ENCODE measurements at places on chromosomes 13 and 19. TPM values are rescaled to one million over a fixed set of nuclear protein-coding genes. Genes with fewer than 3 reads are reported as not detected.
A peak's percentile ranks its signal among the peaks of the same experiment; 100 is the strongest.

GRCh38 chr19:28596561-28597071 is 616.3 kb downstream of the UQCRFS1 start:
- no peak for DNase-seq

DNA sequence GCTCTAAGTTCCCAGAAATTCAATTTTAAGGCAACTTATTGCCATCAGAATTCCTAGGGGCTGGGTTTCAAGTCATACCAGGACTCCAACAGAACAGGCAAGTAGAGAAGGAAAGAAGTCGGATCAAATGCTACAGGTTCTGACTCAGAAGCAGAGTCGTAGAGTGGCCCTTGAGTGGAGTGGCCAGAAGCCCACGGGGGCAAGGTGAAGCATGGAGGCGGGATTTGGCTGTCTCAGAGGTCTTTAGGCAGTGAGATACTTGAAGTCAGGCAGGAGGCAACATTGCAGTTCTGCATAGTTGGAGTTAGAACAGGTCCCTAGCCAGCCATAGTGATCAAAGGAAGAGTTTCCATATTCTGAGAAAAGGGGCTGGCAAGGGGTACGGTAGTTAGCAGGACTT is 111.6 kb downstream of the NHLRC3 start:
- no peak for DNase-seq

- DNase-seq = no peak
Observed at GRCh38 chr19:53826876-53827275, 2.8 kb upstream of the NLRP12 start.

SLC10A2 gene
- not detected for total RNA-seq

YJEFN3 gene
- total RNA-seq = 10.6 TPM

- no peak for DNase-seq
Observed at GRCh38 chr13:79775830-79776229, 294.9 kb downstream of the NDFIP2 start.

DNA sequence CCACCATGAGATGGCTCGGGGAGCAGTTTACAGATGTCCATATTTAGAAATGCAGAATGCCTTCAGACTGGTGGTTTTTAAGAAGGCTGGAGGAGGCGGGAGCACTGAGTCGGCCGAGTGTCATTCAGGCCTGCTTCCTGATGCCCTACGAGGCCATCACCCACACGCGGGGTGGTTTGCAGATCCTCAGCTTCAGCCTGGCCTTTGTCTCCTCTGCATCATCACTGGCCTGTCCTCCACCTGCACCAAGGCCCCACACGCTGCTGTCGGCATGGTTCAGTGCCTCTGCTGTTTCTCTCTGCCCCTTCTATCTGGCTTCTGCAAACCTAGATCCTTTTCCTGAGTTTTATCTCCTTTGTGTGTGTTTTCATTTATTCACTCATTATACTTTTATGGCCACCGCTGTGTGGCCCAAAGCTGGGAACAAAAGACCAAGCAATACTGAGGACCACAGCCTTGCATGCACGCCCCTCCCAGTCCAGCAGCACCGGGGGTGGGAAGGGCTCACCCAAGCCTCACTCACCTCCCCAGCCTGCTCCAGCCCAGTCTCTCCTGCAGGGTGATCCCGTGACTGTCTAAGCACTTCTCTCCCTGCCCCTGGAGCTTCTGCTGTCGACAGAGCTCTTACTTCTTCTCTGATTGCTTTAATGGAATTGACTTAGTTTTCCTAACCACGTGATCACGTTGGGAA is 240.8 kb downstream of the TEX29 start:
- no peak for DNase-seq

GRCh38 chr13:22175815-22176214 is 504.9 kb downstream of the FGF9 start:
- DNase-seq = no peak

DNA sequence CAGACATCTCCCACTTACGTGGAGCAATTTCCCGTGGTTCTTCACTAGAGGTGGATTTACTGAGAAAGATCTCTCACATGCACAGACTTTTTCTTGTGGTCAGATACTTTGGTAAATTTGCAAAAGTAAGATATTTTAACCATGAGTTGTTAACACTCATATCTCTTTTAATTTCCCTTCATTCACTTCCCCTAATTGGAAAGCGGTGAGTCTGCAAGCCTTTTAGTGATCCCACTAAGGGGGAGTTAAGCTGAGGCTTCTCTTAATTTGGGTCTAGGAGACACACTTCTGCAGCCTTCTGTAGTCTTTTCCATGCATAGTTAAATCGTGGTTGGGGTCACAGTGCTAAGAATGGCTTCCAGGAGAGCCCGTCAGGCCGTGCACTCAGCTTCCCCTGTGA is 30.7 kb upstream of the SERPINE3 start:
- no peak for DNase-seq

IL4I1 gene
- 1.2 TPM for total RNA-seq

KLK13 gene
- total RNA-seq = not detected

SOHLH2 gene
- not detected for total RNA-seq

GRCh38 chr19:46635920-46636761 is at the start of gene GNG8:
GNG8 (minus strand) TSS chr19:46636202; CDS start chr19:46634682, 1,520 bp downstream.
- DNase-seq = no peak

- no peak for DNase-seq
Observed at GRCh38 chr13:28346154-28346553, 148.8 kb downstream of the FLT1 start.

DNA sequence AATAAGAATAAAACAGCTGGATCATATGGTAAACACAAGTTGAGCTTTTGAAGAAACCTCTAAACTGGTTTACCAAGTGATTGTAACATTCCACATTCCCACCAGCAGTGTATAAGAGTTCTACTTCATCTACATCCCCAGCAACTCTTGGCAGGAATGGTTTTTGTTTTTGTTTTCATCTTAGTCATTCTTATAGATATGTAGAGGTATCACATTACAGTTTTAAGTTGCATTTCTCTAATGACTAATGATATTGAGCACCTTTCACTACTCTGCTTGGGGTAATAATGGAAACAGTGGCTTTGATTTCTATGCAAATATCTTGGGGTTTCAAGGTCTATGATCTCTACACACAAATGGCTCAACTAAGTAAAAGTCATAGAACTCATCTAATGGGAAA is 614.5 kb downstream of the TBC1D4 start:
- DNase-seq = no peak

GRCh38 chr19:6464070-6464873 is at the start of gene CRB3:
CRB3 (plus strand) TSS chr19:6464271; CDS start chr19:6464702, 431 bp downstream.
- no peak for DNase-seq

DNA sequence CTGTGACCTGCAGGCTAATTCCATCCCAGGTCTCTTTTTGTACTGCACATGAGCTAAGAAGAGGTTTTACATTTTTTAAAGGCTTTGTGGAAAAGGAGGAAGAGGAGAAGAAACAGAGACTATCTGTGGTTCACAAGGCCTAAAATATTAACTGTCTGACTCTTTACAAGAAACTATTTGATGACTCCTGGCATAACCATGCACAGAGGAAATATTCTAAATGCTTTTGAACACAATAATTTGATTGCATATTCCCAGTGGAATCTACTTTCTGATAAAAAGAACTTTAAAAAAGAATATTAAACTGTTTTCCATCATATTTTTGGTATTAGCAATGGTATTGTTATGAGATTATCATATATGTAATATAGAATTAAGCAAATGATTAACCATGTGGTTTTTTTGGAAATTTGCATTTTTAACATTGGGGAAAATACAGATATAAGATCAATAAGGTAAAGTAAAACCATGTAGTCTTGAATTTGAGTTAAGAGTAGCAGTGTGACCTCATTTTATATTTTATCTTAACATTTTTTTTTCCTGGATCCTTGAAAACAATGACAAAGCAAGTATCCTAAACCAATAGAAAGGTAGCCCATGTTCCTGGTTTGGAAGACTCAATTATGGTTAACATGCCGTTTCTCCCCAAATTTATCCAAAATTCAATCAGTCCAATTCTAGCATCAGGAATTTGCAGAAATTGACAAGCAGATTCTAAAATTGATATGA is 251.0 kb downstream of the UQCRFS1 start:
- DNase-seq = no peak

AKAP8L gene
- 83.8 TPM for total RNA-seq

DNA sequence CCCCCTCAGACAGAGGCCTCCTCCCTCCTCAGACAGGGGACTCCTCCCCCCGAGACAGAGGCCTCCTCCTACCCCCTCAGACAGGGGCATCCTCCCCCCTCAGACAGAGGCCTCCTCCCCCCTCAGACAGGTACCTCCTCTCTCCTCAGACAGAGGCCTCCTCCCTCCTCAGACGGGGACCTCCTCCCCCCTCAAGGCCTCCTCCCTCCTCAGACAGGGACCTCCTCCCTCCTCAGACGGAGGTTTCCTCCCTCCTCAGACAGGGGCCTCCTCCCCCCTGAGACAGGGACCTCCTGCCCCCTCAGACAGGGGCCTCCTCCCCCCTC is 13.9 kb downstream of the C3 start:
- no peak for DNase-seq

DNA sequence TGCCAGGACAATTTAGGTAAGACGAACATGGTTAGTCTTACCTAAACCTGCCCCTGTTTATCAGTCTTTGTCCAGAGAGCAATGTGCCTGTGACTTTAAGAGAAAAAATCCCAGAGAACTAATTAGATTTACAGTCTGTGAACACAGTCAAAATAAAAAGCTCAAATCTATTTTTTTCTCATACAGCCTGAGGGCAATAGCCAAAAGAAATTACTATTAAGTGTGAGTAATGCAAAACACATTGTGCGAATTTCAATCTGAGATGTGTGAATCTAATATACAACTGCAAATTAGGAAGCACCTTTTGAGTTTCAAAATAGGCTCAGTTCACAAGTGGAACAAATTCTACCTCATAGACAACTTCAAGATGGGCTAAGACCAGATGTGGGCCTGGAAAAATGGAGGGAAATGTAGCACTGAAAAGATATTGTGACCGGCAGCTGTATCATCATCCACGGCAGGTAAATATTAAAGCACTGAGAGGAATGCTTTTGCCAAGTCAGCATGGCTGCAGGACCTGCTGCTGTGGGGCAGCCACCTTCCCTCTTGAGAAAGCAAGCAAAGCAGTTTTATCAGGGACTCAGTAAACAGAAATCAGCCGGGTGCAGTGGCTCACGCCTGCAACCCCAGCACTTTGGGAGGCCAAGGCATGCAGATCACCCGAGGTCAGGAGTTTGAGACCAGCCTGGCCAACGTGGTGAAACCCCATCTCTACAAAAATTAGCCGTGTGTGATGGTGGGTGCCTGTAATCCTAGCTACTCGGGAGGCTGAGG is 114.8 kb downstream of the KATNAL1 start:
- DNase-seq = no peak

DNA sequence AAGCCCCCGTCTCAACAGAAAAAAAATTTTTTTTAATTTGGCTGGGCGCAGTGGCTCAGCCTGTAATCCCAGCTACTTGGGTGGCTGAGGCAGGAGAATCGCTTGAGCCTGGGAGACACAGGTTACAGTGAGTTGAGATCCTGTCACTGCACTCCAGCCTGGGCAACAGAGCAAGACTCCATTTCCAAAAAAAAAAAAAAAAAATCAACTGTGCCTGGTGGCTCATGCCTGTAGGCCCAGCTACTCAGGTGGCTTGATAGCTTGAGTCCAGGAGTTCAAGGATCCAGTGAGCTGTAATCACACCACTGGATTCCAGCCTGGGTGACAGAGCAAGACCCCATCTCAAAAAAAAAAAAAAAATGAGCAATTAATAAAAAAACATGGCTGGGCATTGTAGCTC is 1.3 kb upstream of the DOHH start:
- no peak for DNase-seq

BRCA2 gene
- 30.7 TPM for total RNA-seq

DNA sequence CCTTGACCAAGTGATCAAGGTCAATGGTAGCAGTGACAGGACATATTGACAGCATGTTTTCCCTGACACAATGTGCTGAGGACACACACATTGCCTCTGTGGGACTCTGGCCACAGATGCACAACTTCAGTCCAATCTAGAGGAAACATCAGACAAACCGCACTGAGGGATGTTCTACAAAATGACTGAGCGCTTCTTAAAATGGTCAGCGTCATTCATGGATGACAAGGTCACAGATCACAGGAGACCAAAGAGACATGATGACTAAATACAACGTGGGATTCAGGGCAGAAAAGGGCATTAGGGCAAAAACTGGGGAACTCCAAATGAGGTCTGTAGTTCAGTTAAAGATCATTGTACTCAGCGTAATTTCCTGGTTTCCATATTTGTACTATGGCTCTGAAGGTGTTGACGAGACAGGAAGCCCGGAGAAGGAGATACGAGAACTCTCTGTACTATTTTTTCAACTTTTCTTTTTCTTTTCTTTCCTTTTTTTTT is 20.6 kb downstream of the PBX4 start:
- DNase-seq = peak; percentile 70

DNA sequence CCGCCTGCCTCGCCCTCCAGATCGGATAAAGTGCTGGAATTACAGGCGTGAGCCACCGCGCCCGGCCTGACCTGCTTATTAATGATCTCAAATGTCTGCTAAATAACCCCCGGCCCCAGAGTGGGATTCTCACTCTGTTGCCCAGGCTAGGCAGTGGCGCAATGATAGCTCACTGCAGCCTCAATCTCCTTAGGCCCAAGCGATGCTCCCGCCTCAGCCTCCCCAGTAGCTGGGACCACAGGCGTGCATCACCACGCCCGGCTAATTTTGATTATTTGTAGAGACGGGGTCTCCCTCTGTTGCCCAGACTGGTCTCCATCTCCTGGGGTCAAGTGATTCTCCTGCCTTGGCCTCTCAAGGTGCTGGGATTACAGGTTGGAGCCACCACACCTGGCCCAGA is 626 bp upstream of the ATP5F1D start:
- DNase-seq = no peak

ZNF296 gene
- 6.2 TPM for total RNA-seq

KIR2DL1 gene
- not detected for total RNA-seq

DNA sequence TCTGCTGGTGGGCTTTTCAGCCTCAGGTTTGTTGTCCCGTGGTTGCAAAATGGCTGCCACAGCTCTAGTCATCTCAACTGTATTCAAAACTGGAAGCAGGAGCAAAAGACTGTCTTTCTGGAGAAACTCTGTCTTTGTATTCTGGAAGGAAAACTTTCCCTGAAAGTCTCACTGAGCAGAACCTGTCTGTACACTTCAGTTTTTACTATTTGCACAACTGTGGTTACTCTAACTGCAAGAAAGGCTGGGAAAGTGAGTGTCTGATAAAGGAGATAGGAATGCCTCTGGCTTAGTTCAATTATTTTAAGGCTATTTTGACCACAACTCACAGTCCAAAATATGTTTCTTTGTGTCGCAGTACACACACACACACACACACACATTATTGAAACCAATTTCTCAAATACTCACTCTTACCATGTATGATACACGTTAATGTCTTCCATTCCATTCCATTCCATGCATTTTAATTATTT is 49.7 kb upstream of the EHD2 start:
- DNase-seq = no peak

EEF1AKMT1 gene
- 10.0 TPM for total RNA-seq

CRB3 gene
- 1.1 TPM for total RNA-seq

GRCh38 chr13:35703061-35703460 is 226.6 kb upstream of the MAB21L1 start:
- no peak for DNase-seq

DNA sequence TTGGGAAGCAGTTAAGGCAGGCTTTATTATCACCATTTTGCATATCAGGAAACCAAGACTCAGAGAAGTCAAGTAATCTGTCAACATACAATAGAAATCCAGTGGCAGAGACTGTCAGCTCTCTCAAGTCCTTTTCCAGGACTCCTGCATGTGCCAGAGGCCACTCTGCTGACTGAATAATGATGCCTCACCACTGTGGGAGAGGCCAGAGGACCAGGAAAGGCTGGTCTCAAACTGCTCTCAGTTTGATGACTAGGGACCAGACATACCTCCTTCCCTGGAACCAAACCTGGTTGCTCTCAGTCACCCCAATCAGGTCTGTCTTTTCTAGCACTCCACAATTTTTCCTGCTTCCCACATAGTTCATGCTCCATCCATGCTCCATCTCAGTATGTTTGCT is 8.0 kb downstream of the RNASEH2B start:
- DNase-seq = no peak

- DNase-seq = no peak
Observed at GRCh38 chr19:23822735-23823134, 64.0 kb upstream of the ZNF681 start.

Data from activated CD8-positive, alpha-beta T cell treated with anti-CD3 and anti-CD28 coated beads, Interleukin-2, amount 10 ng/mL, durations not matched to agents 7 days and 5 days (primary cell).